Cortex of kidney (tissue), 1 donor: ENCODE measurements at places on chromosomes 6 and 20.

GRCh38 chr20:2299301-2299700 is 3.5 kb downstream of the TGM3 start:
- no peak for DNase-seq

GRCh38 chr20:24317224-24317623 is 152.2 kb upstream of the SYNDIG1 start:
- DNase-seq = no peak

- DNase-seq = no peak
These were observed 5.8 kb downstream of the IL20RA start for GRCh38 chr6:137039010-137039409.

DNA sequence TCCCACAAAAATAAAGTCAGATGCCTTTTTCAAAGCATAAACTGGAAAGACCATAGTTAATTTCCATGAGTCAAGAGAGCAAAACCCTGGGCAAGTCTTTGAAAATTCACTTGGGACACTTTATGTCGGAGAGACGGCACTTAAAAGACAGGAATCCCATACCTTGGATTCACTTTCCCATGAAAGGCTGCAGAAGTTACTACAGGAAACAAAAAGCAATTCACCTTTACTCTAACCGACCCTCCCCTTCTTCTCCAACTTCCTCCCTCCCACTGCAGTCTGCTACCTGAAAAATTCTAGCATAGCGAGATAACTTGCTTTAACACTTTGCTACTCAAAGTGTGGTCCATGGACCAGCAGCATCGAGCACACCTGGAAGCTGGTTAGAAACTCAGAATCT is 539.1 kb upstream of the JAG1 start:
- DNase-seq = no peak

DNA sequence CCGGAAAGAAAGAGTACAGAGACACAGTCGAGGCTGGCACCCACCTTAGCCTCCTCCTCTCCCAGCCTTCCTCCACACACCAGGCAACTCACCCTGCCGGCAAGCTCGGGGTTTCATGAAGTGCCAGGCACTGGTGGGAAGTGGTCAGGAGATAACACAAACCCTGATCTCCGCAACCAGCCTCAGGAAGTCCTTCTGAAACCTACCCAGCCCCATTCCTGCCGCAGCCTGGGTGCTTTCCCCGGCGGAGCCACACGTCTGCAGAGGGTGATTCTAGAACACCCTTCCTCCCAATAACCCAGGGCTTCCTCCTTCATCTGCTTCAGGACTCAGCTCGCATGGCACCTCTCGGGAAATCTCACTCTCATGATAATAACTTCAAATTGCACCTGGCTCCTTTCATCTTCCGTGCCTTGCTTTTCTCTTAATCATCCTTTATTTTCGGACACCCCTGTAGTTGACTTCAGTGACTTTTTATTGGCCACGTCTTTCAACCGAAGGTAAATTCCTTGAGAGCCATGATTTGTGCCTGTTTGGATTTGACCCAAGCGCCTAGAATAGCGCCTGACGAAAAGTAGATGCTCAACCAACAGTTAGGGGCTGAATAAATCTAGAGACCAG is 8.7 kb upstream of the HLA-E start:
- no peak for DNase-seq

GRCh38 chr20:18394363-18394762 is 72.5 kb downstream of the DZANK1 start:
- no peak for DNase-seq
